Stimulated activated CD8-positive, alpha-beta memory T cell treated with anti-CD3 and anti-CD28 coated beads, Interleukin-12 subunit alpha, Interleukin-12 subunit beta, amount 100 ng/mL, for 4 hours (primary cell): ENCODE measurements at places on chromosomes 13 and 19.
A peak's percentile ranks its signal among the peaks of the same experiment; 100 is the strongest.

- no peak for DNase-seq
Measured at GRCh38 chr19:44807162-44807561, 1.7 kb upstream of the BCAM start.

DNA sequence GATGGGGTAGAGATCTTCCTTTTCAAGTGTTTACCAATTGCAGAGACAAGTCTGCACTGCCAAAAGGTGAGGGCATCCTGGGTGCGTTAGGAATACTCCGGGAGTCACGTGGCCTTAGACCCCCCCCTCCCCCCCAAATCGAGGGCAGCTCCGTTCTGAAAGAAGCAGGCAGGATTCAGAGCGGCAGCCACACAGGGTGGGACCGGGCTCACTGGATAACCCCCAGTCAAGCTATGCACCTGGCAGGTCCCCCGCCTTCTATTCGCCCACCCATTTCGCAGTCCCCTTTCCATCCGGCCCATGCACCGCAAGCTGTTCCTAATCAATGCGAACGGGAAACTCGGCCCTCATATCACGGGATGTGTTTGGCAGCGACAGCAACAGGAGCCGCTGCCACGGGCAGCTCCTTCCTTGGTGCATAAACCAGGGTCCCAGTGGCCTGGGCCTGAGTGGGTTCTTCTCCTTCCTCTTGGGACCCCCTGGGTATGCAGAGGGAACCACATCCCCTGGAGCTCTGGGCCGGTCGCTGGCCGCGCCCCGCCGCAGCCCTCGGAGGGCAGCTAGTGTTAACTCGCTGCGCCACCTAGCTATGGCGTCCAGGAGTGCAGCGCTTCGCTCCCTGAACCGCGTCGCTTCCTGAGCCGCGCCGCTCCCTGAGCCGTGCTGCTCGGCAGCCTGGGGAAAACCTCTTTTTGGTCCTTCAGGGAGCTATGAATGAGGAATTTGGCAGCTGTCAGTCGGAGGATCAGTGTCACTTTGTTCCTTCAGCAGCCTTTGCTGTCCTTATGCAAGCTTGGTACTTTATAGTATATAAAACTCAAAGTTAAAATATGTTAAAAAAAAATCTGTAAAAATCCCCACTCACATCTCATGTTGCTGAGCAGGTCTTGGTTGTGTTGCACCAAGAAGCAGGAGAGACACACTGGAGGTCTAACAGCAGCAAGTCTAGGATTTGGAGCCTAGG lies 41.4 kb downstream of the LYL1 start:
- DNase-seq = peak; percentile 57

GRCh38 chr13:26344980-26345379 lies 91.1 kb downstream of the CDK8 start:
- no peak for DNase-seq

DNA sequence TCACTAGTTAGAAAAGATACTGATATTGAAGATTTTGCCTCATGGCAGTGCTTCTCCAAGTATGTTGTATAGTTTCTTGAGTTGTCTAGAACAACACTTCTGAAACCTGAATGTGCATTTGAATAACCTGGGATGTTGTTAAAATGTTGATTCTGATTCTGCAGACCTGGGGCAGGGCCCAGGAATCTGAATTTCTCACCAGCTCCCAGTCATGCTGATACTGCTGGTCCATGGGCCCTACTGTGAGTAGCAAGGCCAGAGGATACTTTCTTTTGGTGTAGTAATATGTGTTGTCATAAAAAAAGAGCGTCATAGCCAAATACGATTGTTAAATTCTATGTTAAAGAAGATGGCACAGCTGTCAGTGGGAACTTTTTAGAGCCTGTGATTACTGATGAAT lies 41.6 kb upstream of the C1QTNF9 start:
- DNase-seq = no peak

GRCh38 chr13:111112196-111112595 lies 2.9 kb upstream of the ARHGEF7 start:
- no peak for DNase-seq

DNA sequence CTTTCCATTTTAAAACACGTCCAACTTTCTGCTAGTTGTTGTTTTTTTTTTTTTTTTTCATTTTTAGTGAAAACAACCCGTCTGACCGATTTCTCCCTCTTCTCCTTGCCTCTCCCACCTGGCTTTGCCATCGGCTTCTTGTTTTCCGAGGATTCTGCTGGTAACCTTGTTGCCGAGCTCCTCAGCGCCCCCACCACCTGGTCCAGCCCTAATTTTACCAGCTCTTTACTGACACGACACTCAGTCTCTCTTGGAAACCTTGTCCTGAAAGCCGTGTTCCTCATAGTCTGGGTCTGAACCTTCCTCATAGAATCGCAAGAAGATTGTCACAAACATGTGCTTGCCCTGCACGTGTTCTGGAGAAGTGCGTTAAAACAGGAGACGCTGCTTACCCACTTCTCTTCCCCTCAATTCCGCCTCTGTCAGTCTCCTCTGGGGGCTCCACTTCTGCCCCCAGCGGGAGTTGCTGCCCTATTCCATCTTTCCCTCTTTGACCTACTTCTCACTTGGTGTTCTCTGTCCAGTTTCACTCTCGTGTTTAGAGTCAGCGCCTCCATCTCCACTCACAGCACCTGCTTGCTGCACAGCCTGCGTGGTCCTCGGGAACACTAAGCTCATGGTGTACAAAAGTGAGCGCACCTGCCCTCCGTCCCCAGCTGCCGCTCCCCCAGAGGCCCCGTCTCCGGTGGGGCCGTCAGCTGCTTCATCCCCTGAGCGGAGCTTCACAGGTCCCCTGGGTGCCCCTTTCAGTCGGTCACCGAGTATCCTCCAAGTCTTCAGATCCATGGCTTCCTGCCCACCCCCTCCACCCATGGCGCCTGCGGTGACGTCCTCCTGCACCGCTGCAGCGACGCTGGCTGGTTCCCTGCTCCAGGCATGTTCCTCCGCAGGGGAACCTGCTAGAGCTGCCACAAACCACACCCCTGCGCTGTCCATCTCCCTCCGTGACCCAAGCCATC lies 65.1 kb downstream of the TM9SF2 start:
- no peak for DNase-seq

DNA sequence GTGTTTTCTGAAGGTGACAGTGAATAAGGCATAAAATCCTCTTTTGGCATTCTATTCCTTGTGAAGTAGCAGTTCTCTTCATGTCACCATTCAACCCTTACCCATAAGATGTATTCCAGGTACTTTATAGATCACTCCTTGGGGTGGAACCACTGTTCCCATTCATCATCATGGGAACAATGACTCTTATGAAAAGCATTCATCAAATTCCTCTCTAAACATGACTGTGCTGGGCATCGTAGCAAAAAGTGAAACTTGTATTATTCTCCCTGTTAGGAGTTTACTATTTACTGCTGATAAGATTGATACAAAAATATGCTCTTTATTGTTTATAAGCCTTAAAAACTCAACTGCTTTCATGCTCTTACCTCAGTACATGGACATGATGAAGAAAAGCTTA lies 793.4 kb downstream of the LIG4 start:
- no peak for DNase-seq

DNA sequence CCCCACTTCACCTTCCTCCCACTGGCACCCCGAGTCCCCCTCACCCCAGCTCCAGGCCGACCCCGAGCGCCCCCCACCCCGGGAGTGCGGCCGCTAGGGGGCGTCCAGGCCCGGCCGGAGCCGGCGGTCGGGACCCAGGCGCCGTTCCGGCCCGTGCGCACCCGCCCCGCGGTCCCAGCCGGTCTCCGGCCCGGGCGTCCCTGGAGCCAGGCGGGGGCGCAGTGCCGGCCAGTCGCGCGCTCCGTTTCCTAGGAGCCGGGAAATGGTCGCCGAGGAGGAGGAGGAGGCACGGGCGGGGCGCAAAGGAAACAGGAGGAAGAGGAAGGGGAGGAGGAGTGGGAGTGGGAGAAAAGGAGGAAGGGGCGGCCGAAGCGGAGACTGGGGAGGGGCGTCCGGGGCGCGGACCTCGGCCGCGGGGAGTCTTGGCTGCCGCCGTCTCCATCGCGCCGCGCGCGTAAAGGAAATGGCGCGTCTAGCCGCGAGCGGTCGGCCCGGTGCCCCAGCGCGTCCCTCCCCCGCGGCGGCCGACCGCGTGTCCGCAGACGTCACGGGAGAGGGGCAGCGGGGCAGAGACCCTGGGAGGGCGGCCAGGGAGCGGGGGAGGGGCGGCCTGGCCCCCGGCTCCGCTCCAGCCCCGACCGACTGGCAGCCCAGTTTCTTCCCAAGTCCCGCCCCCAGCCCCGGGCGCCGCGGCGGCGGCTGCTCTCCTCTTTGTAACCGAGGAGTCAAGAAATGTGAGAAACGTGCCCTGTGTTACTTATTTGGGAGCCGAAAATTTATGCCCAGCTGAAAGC lies 1.1 kb upstream of the KCTD15 start:
- DNase-seq = no peak

- DNase-seq = no peak
Measured at GRCh38 chr13:97852181-97852874, 101.1 kb upstream of the IPO5 start.

DNA sequence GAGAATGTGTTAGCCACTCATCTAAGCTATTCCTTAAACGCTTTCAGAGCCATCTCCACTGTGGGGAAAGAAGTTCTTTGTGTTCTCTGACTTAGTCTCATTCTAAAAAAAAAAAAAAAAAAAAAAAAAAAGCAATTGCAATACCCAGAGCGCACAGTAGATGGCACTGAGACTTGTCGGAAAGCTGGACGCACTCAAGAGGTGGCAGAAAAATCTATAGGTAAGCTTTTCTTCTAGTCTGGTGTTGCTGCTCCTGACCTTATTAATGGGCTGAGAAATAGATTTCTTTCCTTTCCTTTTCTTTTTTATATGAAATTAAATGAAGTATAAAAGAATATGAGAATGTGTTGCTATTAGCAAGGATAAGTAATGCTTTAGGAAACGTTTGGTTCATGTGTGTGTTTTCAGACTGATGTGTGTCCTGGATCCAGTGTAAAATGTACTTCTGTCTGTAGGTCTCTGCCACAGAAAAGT lies 4.7 kb upstream of the GJB2 start:
- DNase-seq = no peak

- DNase-seq = no peak
Measured at GRCh38 chr13:112397108-112397507, 21.0 kb downstream of the SPACA7 start.

DNA sequence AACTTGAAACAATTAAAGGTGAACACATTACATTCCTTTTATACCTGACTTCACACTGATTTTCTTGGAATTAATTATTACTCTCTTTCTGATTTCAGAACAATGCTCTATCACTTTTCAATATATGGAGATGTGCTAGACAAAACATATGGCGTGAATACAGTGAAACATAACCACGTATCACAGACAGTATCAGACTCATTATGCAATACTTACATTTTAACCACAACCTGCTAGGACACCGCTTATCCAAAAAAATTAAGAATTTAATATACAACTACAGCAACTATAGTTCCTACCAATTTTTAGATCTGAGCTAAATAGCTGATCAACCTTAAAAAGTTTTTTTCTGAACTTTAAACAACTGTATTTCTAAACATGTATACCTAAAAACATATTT lies 9.9 kb downstream of the HSPH1 start:
- no peak for DNase-seq

- DNase-seq = no peak
Measured at GRCh38 chr19:16228637-16229321, 31.1 kb downstream of the AP1M1 start.

DNA sequence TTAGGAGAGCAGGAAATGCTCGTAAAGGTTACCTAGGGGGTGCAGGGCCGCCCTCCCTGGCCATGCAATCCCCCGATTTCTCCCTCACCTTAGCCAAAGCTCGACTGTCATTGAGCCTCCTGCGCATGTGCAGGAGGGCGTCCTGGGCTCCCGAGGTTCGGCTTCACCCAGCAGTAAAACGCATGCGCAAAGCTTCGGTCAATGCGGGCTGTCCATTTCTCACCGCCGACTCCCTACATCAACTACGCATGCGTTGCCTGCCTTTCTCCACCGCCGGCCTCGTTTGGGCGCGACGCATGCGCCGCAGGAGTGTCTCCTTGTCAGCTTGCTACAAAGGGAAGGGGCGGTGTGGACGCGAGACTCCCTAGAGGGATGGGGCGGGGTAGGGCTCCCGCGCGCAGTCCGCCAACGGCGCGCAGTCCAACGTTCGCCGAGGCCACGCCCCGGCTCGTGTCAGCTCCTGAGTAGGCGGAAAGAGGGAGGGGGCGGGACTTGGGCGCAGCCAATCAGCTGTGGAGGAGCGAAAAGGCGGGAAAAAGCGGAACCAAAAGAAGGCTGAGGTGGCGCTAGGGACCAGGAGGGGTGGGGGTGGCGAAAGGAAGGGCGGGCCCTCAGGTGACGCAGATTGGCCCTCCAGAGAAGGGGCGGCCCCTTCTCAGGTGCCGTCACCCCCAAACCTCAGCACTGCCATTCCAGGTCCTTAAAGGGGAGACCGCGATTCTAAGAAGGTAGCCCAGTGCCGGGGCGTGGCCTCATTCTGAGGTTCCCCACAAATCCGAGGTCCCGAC lies at the start of the genes SYNGR4 and TMEM143:
Gene SYNGR4, plus strand, starts transcription at position 558 of the 788 bp plus-strand sequence. CDS start 1,476 bp downstream, outside the sequence.
Gene TMEM143, minus strand, starts transcription at position 131 of the 788 bp plus-strand sequence. Its CDS starts 20 bp downstream, at position 111.
- peak; percentile 96 for DNase-seq

DNA sequence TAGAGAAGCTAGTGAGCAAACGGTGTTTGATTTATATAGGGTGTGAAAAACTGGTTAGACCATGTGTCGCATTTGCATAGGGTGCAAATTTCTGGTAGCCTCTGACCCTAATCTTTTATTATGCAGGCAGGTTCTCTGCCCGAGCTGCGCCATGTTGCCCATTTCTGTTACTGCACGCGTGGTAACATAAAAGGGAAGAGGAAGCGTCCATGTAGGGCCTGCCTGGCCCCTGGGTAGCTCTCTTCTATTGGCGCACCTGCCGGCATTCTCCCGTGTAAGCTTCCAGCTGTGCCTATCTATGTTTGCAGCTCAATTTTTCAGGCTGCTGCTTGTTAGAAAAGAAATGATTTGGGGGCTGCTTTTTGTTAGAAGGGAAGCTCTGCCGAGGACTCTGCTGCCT lies 14.0 kb upstream of the CD70 start:
- no peak for DNase-seq

- DNase-seq = no peak
Measured at GRCh38 chr19:929891-930258, 4.0 kb downstream of the ARID3A start.
